ENCODE measurements at places on chromosomes 7 and 10.
A peak's percentile ranks its signal among the peaks of the same experiment; 100 is the strongest.

DNA sequence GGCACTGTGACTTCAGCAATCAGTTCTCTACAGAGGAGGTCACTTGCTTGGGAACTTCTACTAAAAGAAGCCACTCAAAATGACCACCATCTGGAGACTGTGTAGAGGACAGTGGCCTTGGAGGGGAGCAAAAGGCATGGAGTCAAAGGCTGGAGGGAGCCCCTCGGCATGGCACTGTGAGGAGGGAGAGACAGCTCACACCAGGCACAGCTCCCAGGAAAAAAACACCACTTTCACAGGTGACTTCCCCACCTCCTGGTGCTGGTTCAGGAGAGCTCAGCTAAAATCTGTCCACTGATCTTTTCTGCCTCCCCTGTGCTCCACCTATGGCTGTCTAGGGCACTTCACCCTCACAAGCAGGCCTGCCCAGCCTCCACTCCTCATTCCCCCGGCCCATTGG is 649.4 kb upstream of the MGMT start:
- no peak for DNase-seq

- DNase-seq = no peak
These were observed 200.9 kb upstream of the TBX20 start for GRCh38 chr7:35454575-35455385.

DNA sequence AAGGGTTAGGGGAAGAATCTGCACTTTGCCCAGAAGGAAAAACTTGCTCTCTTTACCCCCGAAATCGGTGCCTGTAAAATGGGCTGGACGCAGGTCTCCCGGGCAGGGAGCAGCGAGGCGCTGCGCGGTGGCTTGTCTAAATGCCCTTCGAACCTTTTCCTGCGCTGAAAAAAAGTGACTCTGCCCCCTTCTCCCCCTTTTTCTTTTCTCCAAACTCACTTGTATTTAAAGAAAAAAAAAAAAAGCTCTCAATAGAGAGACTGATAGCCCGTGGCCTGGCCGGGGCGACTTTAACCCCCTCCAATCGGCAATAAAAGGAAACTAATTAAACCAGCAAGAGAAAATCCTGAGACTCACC is 286 bp downstream of the SP8 start:
- DNase-seq = no peak

- DNase-seq = no peak
These were observed 398.1 kb downstream of the CDC14C start for GRCh38 chr7:49322476-49322875.

GRCh38 chr10:118939211-118940007 is 90.1 kb upstream of the NANOS1 start:
- peak; percentile 39 for DNase-seq

DNA sequence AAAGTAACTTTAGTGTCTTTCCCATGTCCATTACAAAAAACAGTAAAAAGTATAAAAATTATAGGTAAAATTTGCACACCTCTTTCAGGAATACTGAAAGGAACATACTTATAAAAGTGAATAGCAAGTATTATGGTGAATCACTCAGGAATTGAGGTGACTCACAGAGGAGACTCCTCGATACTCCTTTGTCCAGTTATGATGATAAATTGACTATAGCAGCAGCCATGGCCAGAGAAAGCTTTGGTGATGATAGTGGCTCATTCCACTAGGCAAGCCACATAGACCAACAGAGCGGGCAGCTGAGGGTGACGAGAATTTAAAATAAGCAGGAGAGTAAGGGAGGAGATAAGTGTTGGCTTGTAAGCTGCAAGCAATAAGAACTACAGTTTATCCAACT is 1231.1 kb upstream of the CELF2 start:
- DNase-seq = no peak

DNA sequence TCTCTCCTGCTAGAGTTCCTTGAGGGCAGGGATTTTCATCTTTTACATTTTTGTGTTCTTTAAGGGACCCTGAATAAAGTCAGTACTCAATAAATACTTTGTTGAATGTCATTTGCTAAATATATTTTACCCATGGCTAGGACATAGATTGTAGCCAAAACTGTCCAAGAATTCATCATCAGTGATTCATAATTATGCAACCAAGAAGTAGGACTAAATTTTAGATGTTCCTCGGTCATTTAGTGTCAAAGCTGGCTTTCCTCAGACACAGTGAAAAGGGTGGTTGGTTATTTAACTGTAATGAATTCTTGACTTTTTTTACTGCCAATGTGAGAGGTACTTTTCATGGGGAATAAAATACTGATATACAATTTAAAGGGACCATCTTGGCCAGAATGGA is 3.3 kb downstream of the NUDT13 start:
- DNase-seq = no peak

GRCh38 chr10:29946953-29947700 is 112.3 kb downstream of the JCAD start:
- DNase-seq = no peak

DNA sequence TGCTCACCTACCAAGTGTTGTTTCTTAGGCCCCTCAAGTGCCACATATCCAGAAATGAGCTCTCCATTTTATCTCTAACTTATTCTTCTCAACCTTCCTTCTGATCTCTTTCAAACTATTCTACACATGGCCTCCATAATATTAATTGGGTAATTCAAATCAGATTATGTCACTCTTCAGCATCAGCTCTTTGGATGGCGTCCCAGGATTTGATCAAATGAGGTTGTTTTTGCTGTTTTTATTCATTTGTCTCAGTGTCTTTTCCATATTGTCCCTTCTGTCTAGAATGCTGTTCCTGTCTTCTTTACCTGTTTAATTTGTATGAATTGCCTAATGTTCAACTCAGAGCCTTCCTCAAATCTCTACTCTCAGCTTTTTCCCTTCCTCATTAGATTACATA is 234.6 kb upstream of the CXCL12 start:
- DNase-seq = no peak

- DNase-seq = no peak
These were observed 16.9 kb downstream of the MYO1G start for GRCh38 chr7:44961844-44962482.

GRCh38 chr10:7258948-7259523 is 151.8 kb downstream of the SFMBT2 start:
- DNase-seq = no peak

- DNase-seq = no peak
These were observed 67.6 kb upstream of the DDC start for GRCh38 chr7:50632561-50633413.

DNA sequence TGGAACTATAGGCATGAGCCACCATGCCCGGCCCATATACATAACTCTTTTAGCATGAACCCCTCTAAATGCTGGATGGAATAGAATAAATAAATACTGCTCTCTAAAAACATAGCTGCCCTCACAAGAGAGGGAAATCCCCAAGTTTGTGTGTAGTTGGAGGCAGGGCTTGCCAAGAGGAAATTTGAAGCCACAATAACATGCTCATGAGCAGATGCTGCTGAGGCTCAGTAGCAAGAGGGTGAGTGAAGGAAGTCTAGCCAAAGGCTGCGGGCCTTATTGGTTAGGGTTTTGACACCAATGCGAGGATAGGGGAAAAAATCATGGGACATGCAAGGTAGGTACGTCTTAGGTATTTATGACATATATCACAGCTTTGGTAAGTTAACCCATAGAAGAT is 17.3 kb downstream of the TPK1 start:
- DNase-seq = no peak

- no peak for DNase-seq
These were observed 20.9 kb downstream of the UROS start for GRCh38 chr10:125802131-125802530.

GRCh38 chr7:37195388-37195787 is 253.3 kb downstream of the ELMO1 start:
- DNase-seq = no peak

DNA sequence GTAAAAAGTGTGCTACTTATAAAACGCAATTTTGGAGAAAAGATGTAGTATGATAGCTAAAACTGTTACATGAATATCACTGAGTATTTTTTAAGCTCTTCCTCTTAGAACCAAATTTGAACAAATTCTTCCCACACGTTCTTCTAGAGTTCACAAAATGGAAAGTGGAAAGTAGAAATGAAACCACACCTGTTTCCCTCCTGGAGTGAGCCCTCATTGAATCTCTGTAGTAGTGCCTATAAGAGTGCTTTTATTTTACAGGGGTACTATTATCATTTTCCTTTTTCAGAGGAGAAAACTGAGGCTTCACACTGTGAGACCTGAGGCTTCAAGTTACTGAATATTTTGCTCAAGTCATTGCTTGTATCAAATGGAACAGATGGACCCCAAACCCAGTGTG is 393.0 kb downstream of the NRG3 start:
- DNase-seq = no peak

GRCh38 chr7:32283546-32283945 is 206.6 kb downstream of the LSM5 start:
- no peak for DNase-seq

DNA sequence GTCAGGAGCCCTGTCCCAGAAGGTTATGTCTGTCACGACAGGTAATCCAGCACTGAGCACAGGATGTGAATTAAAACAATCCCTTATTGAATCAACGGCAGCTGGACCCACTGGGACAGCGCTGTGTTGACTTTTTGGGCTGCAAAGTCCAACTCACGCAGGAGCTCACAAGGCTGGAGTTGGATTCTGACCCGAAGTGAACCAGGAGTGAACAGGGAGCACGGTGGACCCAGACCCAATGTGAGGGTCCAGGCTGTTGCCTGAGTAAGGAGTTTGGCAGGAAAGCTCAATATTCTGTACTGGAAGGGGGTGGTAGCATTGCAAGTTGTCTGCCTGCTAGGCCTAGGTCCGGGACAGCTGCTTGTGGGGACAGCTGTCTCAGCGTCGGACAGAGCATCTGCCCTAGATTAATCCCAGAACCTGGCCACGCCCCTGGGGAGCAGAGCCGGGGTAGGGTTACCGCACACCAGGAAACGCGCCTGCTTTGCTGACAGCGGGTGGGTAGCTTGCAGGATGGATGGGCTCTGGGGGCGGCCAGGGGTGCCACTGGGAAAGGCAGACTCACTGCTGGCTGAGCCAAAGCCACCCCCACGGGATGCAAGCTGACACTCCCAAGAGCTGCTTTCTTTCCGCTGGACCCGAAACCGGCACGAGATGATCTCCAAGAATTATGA is 24.0 kb downstream of the COL26A1 start:
- no peak for DNase-seq
